T47D (cell line): ENCODE measurements at places on chromosomes 1 and 21.

- DNase-seq: no peak
Observed at GRCh38 chr1:55636696-55637095, 421.5 kb upstream of the USP24 start.

DNA sequence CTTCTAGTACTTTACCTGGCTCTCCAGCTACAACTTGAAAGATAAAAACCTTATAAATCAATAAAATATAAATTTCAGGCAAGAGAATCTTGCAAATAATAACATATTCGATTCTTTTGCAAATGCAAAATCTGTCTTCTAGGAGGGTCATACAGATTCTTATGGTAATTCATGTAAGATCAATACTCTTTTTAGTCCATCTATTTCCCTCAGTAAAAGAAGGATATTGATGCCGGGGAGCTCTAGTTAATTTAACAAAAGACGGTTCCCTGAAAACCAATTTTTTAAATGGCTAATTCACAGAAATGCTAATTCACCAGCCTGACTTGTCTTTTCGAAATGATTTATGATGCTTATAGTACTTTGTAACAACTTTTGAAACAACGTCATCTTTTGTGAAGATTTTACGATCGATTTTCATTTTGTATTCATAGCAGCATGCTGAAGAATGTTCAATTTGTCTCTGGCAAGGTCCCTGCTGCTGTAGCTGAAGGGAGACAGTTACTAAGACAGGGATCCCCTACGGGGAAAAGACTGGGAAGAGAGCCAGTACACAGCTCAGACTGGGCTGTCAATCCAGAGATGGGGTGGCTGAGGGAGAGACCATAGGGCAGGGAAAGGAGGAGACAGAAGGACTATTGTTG, 90.6 kb upstream of the SPAG17 start:
- no peak for DNase-seq

GRCh38 chr1:233945573-233945972, 41.1 kb downstream of the SLC35F3 start:
- DNase-seq: no peak

DNA sequence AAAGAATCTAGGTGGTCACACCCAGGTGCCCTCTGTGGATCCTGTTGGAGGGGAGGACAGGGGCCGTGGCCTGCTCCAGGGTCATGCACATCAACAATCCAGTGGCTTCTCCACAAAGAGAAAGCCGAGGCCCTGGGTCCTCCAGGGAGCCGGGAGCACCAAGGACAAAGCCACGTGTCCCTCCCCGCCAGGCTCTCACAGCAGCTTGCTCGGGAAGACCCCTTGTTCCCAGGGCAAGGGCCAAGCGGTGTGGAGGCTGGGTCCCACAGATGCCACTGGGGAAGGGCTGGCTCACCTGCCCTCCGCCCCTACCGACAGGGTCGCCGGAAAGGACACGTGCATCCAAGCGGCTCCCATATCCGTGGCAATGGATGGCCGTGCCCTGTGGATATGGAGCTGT, 192.9 kb upstream of the VAMP3 start:
- DNase-seq: no peak

DNA sequence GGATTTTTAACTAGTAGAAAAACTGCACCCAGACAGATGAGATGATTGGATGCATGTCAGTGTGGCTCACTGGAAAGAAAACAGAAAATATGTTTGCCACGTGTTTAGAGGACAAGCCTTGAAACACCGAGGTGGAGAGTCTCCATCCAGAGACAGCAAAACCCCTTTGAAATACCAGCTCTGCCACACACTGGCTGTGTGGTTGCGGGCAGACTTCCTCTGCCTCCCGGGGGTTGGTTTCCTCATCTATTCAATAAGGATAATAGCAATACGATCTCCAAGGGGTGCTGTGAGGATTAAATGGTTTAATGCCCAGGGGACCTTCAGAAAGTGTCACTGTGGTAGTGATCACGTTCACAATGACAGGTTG, 67.2 kb upstream of the PARP1 start:
- no peak for DNase-seq

GRCh38 chr1:241647658-241648057, 4.4 kb upstream of the WDR64 start:
- no peak for DNase-seq

- DNase-seq: no peak
Observed at GRCh38 chr1:42915456-42915855, 43.2 kb downstream of the SLC2A1 start.

DNA sequence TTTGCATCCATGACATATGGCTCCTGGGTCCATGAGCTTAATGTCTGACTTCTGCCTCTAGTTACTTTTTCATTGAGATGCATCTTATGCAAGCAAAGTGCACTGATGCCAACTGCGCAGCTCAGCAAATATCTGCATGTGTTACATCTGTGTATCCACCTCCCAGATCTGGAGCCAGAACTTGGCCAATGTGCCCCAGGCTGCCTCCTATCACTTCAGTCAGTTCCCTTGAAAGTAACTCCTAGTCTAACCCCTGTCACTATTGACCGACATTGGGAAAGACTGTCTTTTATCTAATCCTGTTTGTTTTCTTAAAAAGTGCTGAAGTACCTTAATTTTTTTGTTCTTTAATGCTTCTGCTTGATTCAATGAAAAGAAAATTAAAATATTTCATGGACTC, 19.3 kb upstream of the UBL4B start:
- DNase-seq: no peak

DNA sequence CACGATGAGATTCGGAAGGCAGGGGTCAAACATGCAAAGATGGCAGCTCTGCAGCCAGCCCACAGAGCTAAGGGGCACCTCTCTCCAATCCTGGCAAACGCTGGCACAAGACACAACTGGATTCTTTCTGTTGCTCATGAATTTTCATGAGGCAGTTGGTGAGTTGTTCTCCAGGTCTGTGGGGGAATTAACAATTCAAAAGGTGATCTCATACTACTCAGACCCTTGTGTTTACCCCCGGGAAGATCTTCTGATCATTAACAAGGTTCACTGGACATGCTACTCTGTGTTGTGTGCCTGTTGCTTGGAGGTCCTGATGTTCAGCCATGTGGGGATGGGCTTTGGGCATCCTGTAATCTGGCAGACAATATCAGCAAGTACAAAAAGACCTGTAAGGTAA, 128.9 kb downstream of the HHAT start:
- DNase-seq: no peak

DNA sequence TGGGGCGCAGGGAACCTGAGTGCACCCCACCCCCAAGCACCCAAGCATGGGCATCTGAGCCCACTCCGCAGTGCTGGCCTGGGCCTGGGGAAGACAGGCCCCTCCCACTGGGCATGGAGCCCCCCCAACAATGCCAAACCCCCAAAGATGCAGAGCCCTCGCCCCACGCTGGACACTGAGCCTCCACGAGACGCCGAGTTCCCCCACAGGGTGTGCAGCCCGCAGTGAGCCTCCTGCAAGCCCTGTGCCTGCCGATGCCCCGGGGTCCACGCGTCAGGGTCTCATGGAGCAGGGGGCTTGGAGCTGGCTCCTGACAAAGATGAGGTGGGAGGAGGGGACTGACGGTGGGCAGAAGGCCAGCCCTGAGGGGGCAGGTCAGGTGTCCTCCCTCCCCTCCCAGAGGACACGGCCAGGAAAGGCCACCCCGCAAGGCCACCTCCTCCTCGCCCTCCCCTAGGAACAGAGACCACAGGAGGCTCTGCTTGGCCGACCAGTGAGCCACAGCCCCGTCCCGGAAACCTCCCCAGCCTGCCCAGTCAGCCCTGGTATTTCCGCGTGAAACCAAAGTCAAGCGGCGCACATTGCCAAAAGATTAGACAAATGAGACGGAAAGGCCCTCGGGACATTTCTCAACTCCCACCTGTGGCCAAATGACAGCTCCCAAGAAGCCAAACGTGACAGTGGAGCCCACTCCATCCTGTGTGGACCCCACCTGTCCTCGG, 33.4 kb downstream of the MEGF6 start:
- DNase-seq: no peak
